ENCODE measurements at places on chromosomes 5 and 9. TPM values are rescaled to one million over a fixed set of nuclear protein-coding genes. Genes with fewer than 3 reads are reported as not detected.

Gene C5orf46
- not detected for polyA plus RNA-seq

Gene FANCC
- 4.0 TPM for polyA plus RNA-seq

Gene ARHGEF39
- 0.12 TPM for polyA plus RNA-seq

Gene ENTPD8
- polyA plus RNA-seq: not detected

Gene PLEKHG4B
- not detected for polyA plus RNA-seq

Gene CNTFR
- polyA plus RNA-seq: not detected

Gene FOXD1
- not detected for polyA plus RNA-seq

Gene MPDZ
- polyA plus RNA-seq: not detected

Gene SPATA6L
- polyA plus RNA-seq: 0.40 TPM

Gene CCNJL
- polyA plus RNA-seq: not detected

Gene SPAAR
- polyA plus RNA-seq: not detected

Gene IFNA13
- not detected for polyA plus RNA-seq

Gene SPATA31A3
- polyA plus RNA-seq: not detected

Gene PCDHGC5
- polyA plus RNA-seq: not detected

Gene PCDH12
- 0.11 TPM for polyA plus RNA-seq

Gene CCDC192
- not detected for polyA plus RNA-seq

Gene SAPCD2
- 0.18 TPM for polyA plus RNA-seq

Gene CD14
- polyA plus RNA-seq: 2.5 TPM

Gene CDH6
- polyA plus RNA-seq: not detected

Gene IL13
- not detected for polyA plus RNA-seq
